ENCODE measurements at places on chromosomes 16 and 17. TPM values are rescaled to one million over a fixed set of nuclear protein-coding genes. Genes with fewer than 3 reads are reported as not detected.

The SLC47A2 gene
- not detected for total RNA-seq

The CMTM2 gene
- total RNA-seq, result not detected

The TMEM204 gene
- 9.7 TPM for total RNA-seq

The C17orf78 gene
- not detected for total RNA-seq

The KRT15 gene
- total RNA-seq, result not detected

The CCL2 gene
- total RNA-seq, result 42.1 TPM

The KRTAP4-9 gene
- not detected for total RNA-seq

The TBC1D3B gene
- 6.2 TPM for total RNA-seq

The HOXB3 gene
- total RNA-seq, result 0.18 TPM

The LRRC46 gene
- 0.35 TPM for total RNA-seq

The CNTNAP4 gene
- total RNA-seq, result not detected

The SF3B3 gene
- total RNA-seq, result 262 TPM

The HEATR9 gene
- total RNA-seq, result not detected

Data from chondrocyte (in vitro differentiated cells).